ENCODE measurements at places on chromosomes 7 and 10.

GRCh38 chr10:71868192-71868697, 17.2 kb upstream of the PSAP start:
- DNase-seq, result peak; percentile 57

DNA sequence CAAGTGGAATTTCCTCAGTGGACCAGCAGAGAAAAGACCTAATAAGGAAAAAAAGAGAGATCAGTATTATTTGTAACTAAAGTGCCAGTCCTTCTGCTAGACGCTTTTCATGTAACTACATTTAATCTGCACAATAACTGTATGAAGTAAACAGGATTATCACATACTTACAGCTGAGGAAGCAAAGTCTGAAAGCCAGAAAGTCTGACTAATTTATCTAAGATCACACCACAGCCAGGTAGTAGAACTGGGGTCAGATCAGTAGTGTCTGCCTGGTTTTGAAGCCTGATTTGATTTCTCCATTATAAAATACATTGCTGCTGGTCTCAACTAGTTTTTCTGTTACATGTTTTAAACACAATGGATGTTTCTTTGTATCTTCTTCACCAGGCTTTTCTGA, 69.2 kb downstream of the PODXL start:
- no peak for DNase-seq

DNA sequence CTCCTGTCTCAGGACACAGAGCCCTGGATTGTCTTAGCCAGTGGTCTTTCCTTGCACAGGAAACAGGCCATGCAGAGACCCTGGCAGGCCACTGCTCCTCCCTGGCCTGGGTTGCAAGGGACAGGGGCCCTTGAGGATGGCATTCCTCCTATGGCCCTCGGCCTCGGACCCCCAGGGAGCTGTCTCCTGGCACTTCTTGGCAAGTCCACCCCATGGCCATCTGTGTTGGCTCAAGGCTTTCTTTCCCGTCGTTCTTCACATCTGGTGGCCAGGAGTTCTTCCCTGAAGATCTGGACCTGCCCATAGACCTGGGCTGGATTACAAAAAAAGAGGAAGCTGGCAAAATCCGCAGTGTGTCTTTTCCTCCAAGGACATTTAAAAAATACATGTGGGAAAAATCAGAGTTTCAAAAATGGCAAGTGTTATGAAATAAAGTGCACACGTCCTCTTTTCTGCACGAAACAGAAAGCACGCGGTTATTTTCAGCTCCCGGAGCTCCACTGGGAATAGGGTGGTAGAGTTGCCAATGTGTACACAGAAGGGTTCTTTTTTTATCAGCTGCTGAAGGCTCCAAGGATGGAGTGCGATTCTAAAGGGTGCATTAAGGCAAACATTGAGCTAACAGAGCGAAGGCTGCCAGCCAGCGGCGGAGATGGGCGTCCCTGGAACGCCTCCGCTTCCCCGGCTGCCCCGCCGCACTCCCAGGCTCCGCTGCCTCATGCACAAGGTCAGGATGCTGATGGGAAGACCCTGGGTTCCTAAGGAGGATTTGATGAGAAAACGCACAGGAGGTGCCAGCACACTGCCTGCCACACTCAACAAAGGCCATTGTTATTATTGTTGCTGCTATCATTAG, 62.8 kb upstream of the FAM20C start:
- peak; percentile 47 for DNase-seq

DNA sequence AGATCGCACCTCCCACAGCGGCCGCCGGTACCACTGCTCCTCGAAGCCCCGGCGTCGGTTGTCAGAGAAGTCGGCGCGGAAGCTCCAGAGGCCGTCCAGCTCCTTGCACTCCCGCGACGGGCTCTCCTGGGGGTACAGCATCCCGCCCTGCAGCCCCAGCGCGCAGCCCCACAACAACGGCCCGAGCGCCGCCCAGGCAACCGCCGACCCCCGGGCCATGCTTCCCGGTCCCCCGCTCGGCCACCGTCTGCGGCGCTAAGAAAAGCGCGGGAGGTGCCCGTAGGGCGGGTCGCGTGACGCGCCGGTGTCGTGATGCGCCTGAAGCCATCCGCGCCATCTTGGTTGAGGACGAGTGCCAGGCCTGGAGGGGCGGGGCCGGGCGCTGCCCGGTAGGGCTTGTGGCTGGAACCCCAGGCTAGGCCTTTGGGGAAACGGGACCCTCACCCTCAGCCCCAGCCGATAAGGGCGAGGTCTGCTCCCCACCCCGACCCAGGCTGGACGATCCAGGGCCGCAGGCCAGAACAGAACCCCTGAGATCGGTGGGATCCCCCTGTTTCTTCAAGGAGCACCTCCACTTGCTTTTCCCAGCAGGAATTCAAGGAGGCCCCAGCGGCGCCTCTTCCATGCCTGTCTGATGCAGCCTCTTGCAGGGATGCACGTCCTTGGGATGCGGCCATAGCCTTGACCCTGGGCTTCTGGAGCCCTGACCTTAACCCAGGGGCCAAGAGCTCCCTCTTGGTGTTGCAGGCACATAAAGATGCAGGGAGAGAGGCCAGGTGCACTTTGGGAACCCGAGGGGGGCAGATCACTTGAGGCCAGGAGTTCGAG, at the start of gene GUSB:
Gene GUSB (minus strand): TSS at position 249 of the 828 bp plus-strand sequence. CDS start 30 bp downstream, at position 219.
- DNase-seq, result peak; percentile 95

DNA sequence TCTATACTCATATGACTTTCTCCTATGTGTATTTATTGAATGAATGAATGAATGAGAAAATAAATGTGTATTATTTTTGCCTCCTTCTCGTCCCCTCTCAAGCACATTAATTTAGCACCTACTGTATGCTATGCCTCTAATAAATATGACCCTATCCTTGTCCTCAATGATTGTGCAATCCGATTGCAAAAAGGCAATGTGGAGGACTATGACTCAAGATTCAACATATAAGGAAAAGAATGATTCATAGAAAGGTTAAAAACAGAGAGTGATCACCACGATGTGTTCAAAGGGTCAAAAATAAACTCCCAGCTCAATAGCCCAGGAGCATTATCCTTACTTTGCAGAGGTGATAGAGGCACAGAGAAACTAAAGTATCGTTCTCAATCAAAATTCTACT, 322.8 kb upstream of the SORCS1 start:
- no peak for DNase-seq

DNA sequence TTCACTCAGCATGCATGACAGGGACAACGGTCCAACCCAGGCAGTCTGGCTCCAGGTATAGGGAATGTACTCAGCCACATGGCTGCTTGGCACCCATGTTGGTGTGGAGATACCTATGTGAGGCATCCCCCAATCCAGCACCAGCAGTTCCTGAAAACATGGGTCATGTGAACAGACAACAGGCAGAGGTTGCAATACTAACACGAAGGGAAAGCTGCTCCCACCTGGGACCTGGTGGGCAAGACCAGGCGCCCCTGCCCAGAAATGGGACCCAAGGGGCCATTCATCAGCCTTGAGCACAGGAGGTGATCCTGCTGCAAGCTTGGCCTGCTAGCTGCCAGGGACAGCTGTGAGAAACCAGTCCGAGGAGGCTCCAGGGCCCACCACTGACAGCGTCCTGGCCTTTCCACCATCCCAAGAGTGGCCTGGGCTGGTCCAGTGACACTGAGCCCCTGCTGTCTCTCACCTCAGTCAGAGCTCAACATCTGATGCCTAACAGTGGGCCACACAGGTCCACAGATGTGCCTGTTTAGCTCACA, 142.3 kb downstream of the ARHGAP22 start:
- no peak for DNase-seq

GRCh38 chr10:47198221-47198620, 101.8 kb upstream of the GDF10 start:
- DNase-seq, result no peak

DNA sequence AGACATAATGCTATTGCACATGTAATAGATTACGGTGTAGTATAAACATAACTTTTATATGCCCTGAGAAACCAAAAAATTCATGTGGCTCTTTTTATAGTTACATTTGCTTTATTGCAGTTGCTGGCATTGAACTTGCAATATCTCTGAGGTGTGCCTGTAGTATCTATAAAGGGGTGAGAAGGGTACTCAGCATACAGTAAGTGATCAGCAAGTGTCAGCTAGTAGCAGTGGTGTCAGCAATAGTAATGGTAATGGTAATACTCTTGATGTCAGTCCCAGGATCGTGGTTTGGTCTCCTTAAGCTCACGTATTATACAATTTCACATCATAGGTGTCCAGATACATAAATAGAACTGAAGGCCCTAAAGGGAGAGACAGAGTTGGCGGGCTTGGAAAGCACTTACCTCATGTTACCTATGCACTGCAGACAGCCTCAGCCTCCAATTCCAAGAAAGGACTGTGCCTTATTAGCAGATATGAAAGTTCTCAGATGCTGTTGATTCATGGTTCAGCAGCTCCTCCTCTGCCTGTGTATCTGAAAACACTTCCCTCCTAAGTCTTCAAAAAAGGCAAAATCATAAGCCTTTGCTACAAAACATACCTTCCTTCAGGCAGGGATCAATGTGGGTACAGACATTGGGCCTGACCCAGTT, 6.6 kb upstream of the GIMAP7 start:
- no peak for DNase-seq

- no peak for DNase-seq
Measured at GRCh38 chr7:36391436-36392198, 2.0 kb downstream of the ANLN start.

DNA sequence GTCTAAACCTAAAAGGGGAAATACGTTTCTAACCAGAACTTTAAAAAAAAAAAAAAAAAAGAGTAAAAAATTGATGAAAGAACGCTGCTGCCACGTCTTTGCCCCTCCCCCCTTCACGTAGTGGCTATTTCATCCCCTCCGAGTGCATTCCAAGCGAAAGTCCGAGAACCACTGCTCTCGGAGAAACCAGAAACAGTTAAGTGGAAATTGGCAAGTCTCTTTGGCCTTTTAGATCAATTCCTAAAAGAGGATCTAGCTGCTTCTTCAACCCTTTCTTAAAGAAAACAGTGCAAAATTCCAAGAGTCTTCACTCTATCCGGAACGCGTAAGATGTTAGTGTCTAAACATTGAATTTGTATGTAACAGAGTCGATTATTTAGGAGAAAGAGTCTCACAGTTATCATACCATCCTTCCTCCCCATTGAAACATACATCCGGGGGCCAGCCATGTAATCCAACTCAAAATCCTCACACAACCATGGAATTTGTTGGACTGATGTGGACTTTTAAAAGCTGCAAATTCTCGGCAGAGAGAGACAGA, 1.1 kb downstream of the P4HA1 start:
- DNase-seq, result peak; percentile 91

DNA sequence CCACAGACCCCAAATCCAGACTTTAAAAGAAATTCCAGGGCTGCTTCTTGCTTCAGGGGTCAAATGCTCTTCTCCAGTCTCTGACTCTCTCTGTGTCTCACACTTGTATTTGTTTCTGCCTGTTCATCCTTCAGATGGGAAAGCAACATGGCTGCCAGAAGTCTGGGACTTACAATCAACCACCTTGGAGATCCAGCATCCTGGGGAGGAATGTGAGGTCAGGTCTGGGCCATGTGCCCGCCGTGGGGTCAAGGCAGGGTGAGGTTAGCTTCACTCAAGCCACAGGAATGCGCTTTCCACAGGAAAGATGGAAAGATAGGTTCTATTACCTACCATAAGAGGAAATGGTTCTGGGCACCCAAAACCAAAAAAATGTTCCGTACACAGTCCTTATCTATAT, 34.3 kb upstream of the NPVF start:
- no peak for DNase-seq

- DNase-seq, result peak; percentile 62
Measured at GRCh38 chr7:80722616-80723195, 84.3 kb downstream of the CD36 start.

GRCh38 chr10:93402192-93402591, 79.9 kb downstream of the MYOF start:
- DNase-seq, result no peak

GRCh38 chr10:5343979-5344378, 20.8 kb upstream of the UCN3 start:
- peak; percentile 27 for DNase-seq

- peak; percentile 54 for DNase-seq
Measured at GRCh38 chr7:30285536-30286284, 1.3 kb downstream of the ZNRF2 start.

DNA sequence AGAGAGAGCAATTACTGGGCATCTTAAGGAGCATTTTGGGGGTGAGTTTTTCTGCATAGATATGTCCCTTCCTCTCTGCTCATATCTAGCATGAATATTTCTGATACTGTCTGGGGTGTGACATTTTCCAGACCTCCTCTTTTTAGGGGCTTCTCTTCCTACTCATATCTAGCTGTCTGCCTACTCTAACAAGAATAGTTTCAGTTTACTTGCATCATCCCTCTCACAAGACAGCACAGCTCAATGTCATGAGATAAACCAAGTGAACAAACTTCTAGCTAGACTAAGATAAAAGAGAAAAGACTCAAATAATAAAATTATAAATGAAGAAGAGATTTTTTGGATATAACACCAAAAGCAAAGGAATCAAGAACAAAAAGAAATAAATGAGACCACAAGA, 419.5 kb upstream of the SORCS1 start:
- DNase-seq, result no peak

GRCh38 chr10:126337251-126337810, 50.9 kb downstream of the ADAM12 start:
- DNase-seq, result no peak

- no peak for DNase-seq
Measured at GRCh38 chr7:137789215-137789882, 57.4 kb downstream of the DGKI start.

DNA sequence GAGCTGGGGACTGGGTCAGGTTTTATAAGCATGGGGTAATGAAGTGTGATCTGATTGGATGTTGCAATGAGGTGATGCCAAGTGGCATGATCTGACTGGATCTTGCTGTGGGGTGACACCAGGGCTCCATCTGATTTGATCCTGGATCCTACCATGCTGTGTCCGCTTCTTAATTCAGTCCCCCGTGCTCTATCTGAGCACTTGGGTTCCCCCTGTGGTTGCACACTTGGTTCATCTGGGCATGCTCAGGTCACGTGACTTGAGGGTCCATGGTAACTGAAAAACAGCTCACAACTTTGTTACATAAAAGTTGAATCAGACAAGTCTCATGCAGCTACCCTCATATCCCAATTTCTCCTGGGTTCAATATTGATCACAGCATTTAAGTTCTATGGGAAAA, 448.6 kb upstream of the NRP1 start:
- no peak for DNase-seq

DNA sequence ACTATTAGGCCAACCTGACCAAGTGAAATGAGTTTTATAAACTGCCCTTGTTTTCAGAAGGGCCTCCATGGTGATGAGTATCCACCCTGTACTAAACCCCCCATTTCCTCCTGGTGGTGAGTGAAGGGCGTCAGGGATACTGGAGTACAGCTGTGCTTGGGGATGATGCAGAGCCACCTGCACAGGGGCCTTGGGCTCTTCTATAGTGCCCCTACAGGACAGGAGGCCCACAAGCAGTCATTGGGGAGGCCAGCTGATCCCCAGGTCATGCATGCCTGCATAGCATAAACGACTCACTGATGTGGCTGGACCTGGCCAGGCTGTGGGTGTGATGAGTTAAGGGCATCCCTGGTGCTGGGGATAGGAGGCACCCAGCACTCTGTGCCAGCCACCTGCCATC, 114.1 kb upstream of the CELF2 start:
- DNase-seq, result no peak

All from femur (tissue), 1 donor.